ENCODE measurements at places on chromosomes 4 and X. TPM values are rescaled to one million over a fixed set of nuclear protein-coding genes. Genes with fewer than 3 reads are reported as not detected.

DNA sequence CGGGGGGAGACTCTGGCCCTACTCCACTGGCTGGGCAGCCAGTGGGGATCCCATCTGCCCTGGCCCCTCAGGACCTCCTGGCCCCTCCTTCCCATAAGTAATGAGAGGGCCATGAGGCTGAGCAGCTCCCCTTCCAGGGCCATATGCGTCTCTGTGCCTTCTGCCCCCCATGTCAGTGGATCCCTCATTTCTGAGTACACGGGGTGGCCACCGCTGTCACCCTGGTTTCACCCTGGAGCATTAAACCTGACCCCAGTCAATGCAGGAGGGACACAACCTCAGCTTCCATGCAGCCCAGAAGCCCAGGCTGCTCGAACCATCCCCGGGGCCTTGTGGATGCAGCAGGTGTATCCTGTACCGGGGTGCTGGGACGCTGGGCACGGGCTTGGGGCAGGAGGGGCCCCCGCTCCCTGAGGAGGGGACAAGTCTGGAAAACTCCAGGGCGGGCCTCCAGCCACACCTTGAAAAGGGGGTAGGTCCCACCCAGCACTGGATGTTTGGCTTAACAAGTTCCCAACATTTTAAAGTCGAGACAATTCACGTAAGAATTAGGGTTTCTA, 24.2 kb downstream of the ATP5ME start:
- no peak for DNase-seq

- DNase-seq: peak; percentile 38
These were observed 79.4 kb downstream of the SYNPO2 start for GRCh38 chr4:118968005-118968404.

GRCh38 chr4:8435656-8436121, 4.8 kb downstream of the ACOX3 start:
- DNase-seq: peak; percentile 38

Gene DUSP9
- not detected for total RNA-seq

DNA sequence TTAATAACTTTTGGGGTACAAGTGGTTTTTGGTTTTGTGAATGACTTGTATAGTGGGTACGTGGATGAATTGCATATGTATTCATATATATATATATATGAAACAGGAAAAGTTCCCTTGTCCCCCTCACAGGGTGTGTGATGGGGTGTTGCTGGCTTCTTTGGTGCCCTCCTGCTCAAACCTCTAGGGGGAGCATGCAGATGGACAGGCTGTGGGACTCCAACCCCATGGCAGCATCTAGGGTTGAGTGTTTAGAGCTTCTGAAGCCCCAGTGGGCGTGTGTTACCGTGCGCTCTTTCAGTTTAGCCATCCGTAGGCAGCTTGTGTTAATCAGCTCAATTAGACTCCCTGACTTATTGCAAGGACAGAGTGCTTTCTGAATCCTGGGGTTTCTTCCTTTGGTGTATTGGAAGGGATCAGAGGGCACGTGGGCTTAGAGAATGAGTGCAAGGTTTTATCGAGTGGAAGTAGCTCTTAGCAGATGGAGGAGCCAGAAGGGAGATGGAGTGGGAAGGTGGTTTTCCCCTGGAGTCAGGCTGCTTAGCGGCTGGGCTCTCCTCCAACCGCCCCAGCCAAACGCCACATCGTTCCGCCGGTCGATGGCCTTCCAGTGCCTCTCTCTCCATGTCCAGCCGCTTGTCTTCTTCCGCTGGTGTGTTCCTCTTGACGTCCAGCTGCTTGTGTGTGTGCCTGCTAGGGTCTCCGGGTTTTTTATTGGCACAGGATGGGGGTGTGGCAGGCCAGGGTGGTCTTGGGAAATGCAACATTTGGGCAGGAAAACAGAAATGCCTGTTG, 674.4 kb upstream of the LCORL start:
- DNase-seq: no peak

Gene TMEM150C
- 6.6 TPM for total RNA-seq

Gene CHST7
- 11.2 TPM for total RNA-seq

DNA sequence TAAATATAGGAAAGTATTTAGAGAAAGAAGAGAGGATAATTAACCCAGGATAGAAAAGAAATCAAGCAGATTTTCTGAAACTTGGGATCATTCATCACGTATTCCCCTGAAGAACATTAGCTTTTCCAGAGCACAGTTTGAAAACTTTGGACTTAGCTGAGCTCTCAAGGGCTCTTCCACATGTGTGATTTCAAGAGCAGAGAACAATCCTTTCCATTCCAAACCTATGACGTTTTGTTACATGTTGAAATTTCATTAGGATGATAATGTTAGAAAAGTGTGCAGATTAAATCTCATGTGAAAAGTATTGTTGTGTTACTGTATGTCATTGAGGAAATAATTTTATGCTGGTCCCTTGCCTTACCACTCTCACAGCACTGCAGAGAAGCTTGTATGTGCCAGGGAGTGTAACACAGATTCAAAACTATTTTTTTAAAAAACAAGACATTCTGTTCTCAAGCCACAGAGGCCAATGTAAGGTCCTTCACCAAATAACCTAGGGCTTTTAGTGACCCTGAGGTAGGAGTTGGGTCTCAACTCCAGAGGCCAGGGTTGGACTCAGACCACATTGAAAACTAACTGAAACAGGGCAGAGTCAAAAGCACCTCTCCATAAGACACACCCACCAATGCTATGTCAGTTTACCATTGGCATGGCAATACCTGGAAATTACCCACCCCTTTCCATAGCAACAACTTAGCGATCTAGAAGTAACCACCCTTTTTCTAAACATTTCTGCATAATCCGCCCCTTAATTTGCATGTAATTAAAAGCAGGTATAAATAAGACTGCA, 141.3 kb downstream of the ANXA5 start:
- no peak for DNase-seq

DNA sequence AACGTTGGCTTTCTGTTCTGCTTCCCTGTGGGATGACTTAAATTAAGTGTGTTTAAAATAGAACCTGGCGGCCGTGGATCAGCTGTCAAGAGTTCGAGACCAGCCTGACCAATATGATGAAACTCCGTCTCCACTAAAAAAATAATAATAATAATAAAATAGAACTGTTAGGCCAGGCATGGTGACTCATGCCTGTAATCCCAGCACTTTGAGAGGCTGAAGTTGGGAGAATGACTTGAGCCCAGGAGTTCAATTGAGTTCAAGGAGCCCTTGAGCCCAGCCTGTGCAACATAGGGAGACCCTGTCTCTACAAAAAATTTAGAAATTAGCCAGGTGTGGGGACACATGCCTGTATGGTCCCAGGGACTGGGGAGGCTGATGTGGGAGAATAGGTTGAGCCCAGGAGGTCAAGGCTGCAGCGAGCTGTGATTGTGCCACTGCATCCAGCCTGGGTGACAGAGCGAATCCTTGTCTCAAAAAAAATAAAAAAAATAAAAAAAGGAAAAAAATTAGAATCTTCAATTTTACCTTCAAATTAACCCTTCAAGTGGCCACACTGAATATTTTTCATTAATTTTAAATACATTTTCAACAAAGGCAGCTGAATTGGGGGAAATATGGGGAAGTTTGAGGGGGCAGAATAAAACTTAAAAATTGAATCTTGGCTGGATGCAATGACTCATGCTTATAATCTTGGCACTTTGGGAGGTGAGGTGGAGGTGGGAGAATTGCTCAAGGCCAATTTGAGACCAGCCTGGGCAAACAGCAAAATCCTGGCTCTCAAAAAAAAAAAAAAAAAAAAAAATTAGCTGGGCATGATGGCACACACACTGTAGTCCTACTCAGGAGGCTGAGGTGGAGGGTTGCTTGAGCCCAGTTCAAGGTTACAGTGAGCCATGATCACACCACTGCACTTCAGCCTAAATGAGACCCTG, 31.8 kb upstream of the HSD17B13 start:
- DNase-seq: no peak

- DNase-seq: peak; percentile 39
These were observed 63.4 kb upstream of the SORBS2 start for GRCh38 chr4:185875316-185875907.

GRCh38 chr4:13627178-13627605, 333 bp downstream of the BOD1L1 start:
- peak; percentile 38 for DNase-seq

Gene SH3TC1
- total RNA-seq: 192 TPM

GRCh38 chrX:68114573-68115129, 318.6 kb downstream of the OPHN1 start:
- no peak for DNase-seq

GRCh38 chr4:86508436-86508835, 85.7 kb upstream of the PTPN13 start:
- DNase-seq: no peak

DNA sequence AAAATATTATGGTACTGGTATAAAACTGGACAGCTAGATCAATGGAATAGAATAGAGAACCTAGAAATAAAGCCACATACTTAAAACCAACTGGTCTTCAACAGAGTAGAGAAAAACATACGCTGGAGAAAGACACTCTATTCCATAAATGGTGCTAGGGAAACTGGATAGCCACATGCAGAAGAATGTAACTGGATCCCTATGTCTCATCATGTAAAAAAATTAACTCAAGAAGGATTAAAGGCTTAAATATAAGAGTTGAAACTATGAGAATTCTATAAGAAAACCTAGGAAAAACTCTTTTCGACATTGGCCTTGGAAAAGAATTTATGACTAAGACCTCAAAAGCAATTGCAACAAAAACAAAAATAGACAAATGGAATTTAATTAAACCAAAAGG, 114.6 kb downstream of the PCDH18 start:
- DNase-seq: no peak

GRCh38 chr4:156378033-156378665, 424.5 kb upstream of the CTSO start:
- DNase-seq: peak; percentile 56

Gene MAGEA1
- total RNA-seq: not detected

GRCh38 chrX:119251386-119251785, 15.3 kb downstream of the PGRMC1 start:
- no peak for DNase-seq

Gene VCX2
- total RNA-seq: not detected

Gene GAGE12F
- total RNA-seq: not detected

Gene IL9R
- total RNA-seq: not detected

Gene GPR34
- not detected for total RNA-seq

Gene PAPSS1
- 72.0 TPM for total RNA-seq

Gene MAGEC2
- total RNA-seq: not detected

Gene FGFBP2
- total RNA-seq: not detected

Gene CT47C1
- not detected for total RNA-seq

DNA sequence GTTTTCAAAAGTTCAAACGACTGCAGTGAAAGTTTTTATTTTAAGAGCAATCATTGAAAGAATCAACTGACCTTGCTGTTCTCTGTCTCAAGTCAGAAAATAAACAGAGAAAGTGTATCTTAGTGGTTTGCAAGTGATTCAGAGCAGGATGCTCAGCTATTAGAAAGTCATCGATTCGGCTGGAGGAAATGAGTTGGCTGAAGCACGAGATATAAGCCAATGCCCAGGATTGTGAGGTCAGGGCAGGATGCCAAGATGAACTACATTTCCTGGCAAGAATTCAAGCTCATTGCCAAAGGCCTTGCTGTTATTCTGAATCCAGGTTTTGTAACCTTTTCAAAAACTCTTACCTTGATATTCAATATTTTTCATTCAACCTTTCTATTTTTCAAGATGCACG, 541.4 kb upstream of the BOD1L1 start:
- DNase-seq: peak; percentile 93

Gene CDS1
- total RNA-seq: not detected

GRCh38 chrX:54807524-54808108, at the start of gene MAGED2:
Gene MAGED2 (plus strand): TSS chrX:54807745. CDS start chrX:54809332, 1,587 bp downstream.
- peak; percentile 68 for DNase-seq

Gene ENPP6
- total RNA-seq: not detected

GRCh38 chr4:100548200-100548560, 30.4 kb upstream of the EMCN start:
- peak; percentile 46 for DNase-seq

GRCh38 chr4:146273204-146273901, 59.0 kb downstream of the REELD1 start:
- no peak for DNase-seq

Gene INPP4B
- total RNA-seq: 2.8 TPM

Gene CNGA1
- not detected for total RNA-seq

Gene ADH1B
- not detected for total RNA-seq

Gene CT55
- not detected for total RNA-seq

- no peak for DNase-seq
These were observed 18.6 kb downstream of the RXFP1 start for GRCh38 chr4:158540125-158540907.

DNA sequence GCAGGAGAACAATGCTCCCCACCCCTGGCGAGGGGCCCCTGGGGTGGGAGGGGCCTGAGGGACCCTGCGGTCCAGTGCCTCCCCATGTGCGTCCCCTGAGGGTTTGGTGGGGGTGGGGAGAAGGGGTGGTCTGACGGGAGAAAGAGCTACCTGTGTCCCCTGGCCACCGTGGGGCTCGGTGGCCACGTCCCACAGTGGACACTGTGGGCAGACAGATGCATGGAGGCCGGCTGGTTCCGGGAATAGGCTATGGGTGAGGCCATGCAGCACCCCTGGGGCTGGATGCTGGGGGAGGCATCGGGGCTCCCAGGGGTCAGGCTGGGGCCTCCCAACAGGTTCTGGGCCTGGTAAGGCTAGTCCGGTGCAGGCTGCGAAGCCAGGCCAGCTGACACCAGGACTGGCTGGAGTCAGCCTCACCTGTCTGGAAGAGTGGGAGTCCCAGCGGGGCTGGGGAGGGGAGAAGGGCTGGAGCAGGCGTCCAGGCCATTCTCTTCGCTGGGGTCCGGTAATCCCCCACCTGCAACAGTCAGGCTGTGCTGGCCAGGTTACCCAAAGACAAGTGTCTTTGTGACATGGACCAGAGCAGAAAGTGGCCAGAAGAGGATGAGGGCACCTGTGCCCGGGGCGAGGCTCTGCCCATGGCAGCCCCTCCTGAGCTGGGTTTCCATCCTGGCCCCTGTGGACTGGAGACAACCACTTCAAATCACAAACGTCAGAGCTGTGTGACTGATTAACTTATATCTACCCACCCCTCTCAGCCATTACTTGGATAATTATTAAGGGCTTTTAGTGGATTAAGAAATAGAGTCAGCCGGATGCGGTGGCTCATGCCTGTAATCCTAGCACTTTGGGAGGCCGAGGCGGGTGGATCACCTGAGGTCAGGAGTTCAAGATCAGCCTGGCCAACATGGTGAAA, 1.4 kb upstream of the FAM53A start:
- DNase-seq: no peak

Gene NLGN4X
- total RNA-seq: not detected

- DNase-seq: no peak
These were observed 26.1 kb upstream of the TMEM154 start for GRCh38 chr4:152705903-152706302.
